CD4-positive, alpha-beta T cell (primary cell): ENCODE measurements at places on chromosomes 13 and 19.

DNA sequence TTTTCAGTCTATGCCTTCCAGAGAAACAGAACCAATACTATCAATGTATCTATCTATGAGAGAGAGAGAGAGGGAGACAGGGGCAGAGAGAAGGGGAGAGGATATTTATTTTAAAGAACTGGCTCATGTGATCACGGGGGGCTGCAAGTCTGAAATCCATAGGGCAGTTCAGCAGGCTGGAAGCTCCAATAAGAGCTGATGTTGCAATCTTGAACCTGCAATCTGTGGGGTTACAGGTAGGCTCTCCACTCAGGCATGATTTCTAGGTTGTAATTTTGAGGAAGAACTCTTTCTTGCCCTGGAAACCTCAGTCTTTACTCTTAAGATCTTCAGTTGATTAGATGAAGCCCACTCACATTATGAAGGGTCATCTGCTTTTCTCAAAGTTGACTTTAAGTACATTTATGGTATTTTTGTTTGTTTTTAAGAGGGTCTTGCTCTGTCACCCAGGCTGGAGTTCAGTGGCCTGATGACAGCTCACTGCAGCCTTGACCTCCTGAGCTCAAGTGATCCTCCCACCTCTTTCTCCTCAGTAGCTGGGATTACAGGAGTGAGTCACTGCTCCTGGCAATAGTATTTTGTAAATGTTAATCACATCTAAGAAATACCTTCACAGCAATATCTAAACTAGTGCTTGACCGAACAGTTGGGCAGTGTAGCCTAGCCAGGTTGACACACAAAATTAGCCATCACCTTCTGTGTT is 376.4 kb downstream of the FGF9 start:
- DNase-seq = no peak

DNA sequence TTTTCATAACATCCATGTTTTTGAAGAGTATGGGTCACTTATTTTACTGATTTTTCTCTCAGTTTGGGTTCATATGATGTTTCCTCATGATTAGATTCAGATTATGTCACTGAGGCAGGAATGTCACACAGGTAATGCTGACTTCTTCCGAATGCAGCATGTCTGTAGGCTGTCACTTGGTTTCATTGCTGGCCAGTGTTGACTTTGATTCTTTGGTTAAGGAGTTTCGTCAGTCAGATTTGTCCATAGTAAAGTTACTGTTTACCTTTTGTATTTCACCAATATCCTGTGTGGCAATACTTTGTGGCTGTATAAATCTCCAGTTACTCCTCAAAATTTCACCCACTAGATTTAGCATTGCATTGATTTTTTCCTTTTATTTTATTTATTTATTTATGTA is 105.6 kb downstream of the MRPL57 start:
- DNase-seq = no peak

DNA sequence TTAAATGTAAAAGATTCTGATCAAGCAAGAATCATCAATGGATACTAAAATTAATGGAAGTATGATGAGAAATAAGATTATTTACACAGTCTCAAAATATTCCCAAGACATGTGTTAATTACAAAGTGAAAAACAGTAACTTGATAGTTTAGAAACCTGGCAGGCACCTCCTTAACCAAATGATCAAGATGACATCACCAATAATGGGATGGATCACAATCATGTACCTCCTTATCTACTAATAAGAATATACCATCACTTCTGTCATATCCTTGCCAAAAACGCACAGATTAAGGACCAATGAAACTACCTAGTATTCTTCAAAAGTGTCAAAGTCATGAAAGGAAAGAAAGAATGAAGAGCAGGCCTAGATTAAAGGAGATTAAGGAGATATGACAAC is 30.0 kb downstream of the TSC22D1 start:
- no peak for DNase-seq

DNA sequence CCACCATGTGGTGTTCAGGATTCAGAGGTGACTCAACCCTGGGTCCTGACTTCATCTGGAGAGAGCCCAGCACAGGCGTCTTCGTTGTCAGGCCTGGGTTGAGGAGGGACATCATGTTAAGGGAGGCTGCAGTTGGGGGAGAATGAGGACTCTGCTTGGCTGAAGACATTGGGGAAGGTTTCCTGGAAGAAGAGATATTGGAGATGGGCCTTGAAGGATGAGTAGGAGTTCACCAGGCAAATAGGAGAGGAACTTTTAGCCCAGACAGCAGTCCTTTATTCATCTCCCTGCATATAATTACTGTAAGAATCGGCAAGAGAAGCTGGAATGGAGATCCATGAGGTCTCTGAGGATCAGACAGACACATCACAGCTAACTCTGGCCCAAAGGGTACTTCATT is 38.9 kb downstream of the VAV1 start:
- DNase-seq = no peak

GRCh38 chr19:33293255-33294057 is 8.9 kb downstream of the CEBPA start:
- DNase-seq = no peak
